HCEC 1CT (cell line): ENCODE measurements at places on chromosomes 6 and 20.

GRCh38 chr6:68675548-68675947, 40.5 kb downstream of the ADGRB3 start:
- no peak for DNase-seq

GRCh38 chr6:43070028-43070632, 6.0 kb upstream of the PTK7 start:
- DNase-seq: peak; percentile 65

DNA sequence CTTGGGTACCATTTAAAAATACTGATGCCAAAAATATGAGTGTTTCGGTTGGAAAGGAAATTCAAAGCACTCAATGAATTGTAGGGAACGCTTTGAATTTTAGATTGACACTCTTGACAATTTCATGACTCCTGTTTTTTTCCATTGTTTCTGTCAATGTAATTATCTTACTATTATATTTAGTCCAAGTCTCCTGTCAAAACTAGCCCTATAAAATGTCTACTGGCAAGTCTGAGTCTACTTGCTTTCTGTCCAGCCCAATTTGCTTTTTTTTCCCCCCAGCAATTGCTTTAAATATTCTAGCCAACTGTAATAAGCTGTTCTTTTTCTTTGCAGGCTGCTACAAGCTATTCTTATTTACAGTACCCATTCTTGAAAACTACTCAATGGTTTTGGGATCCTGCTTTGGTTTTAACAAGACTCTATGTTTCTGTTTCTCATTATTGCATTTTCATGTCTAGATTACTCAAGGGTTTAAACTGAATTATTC, 1103.9 kb upstream of the GJE1 start:
- no peak for DNase-seq

- DNase-seq: no peak
Observed at GRCh38 chr6:90226257-90226656, 70.4 kb downstream of the BACH2 start.

DNA sequence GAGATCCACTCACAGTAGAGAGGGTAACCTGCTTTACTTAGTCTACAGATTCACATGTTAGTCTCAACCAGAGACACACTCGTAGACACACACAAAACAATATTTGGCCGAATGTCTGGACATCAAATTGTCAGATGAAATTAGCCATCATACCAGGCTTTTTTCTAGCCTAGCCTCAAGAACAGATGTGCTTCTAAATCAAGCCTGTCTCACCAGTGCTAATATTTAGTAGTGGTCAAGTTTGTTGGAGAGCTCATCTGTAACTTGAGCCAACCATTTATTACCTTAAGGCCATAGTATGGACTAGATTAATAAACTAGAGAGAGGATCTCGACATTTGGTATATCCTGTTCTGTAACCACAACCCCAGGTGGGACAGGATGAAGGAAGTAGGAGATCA, 1118.8 kb upstream of the MAP3K7 start:
- no peak for DNase-seq

DNA sequence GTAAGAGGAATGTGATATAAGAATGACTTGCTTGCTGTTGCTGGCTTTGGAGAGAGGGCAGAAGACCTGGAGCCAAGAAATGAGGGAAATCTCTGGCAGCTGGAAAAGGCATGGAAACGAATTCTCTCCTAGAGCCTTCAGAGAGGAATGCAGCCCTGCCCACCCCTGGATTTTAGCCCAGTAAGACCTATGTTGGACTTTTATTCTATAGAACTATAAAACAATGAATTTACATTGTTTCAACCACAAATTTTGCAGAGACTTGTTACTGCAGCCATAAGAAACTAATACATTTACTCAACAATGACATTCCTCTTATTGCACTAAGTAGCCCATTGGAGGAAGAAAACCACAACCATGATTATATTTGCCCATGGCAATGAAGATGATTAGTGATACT, 39.5 kb upstream of the PREP start:
- DNase-seq: no peak

- no peak for DNase-seq
Observed at GRCh38 chr6:17621003-17621402, 20.9 kb downstream of the FAM8A1 start.

DNA sequence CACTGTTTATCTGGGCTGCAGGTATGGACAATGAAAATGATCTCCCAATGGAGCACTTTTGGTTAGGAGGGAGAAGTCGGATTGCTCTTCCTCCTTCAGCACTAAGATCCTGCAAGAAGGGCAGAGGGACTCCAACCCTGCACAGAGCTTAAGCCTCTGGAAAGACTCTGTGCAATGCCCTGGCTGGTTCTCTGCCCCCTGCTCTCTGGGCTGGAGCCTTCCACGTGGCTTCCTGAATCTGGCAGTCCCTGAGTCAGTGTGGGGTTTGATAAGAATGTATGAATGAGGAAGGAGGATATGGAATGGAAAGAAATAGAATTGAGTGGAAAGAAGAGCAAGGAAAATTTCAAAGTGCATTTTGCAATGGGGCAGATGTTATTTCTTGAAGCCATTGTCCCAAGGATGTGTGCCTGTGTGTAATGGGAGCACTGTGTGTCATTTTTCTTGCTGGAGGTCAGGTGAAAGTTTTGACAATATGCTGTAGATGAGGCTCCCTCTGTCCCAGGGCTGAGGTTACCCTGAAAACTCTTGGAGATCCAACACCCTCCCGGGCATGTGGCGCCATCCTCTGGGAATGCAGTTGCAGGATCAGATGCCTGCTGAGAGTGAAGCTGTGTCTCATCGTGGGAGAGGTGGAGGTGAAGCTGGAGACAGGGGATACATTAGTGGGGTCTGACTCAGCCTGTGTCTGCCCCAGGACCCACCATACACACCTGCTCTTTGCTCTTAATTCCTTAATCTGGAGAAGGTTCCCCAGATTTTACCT, 16.3 kb upstream of the CST9L start:
- no peak for DNase-seq

- no peak for DNase-seq
Observed at GRCh38 chr20:10249048-10249770, 30.6 kb downstream of the SNAP25 start.

- no peak for DNase-seq
Observed at GRCh38 chr6:88174906-88175305, 8.8 kb upstream of the CNR1 start.

- no peak for DNase-seq
Observed at GRCh38 chr20:21432911-21433310, 35.6 kb upstream of the NKX2-4 start.

DNA sequence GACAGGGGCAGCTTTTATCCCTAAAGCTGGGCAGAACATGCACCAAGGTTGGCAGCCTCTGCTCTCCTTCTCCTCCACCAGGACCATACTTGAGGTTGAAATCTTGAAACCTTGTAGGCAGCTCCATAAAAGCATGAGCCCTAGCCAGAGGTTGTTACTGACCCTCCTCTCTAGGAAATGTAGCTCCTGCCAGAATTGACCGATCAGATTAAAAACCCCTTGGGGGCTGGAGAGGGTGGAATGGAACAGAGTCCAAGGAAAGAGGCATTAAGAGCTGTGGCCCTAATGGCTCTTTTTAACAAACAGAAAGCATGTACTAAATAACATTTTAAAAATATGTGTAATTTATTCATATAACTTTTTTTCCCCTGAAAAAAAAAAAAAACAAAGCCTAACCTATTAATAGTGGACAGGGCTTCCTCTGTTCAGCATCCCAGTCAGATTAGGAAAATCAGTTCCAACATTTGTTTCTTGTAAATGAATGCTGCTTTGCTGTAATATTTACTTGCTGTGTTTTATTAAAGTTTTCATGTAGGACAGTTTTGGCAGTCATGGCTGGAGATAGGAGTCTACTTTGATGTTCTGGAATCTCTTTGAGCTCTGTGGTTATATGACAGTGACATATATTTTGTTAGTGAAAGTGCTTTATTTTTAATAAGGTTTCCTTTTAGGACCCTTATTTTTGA, 41.3 kb downstream of the MTHFD1L start:
- DNase-seq: no peak
